ENCODE measurements at places on chromosomes 16 and 17.

- no peak for DNase-seq
Observed at GRCh38 chr17:27669850-27670249, 38.9 kb downstream of the LGALS9 start.

GRCh38 chr16:70476272-70477020 lies 22.1 kb downstream of the FCSK start:
- peak; percentile 52 for DNase-seq

DNA sequence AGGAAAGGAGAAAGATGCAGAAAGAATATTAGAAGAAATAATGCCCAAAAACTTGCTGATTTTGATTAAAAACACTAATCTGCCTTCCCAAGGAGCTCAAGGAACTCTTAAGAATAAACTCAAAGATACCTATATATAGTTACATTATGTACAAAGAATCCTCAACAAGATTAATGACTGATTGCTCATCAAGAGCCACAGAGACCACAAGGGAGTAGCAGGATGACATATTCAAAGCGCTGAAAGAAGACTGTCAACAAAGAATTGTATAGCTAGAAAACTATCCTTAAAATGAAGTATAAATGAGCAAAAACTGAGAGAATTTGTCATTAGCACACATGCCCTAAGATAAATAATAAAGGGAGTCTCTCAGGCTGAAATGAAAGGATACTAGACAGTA lies 6.2 kb downstream of the LPCAT2 start:
- no peak for DNase-seq

GRCh38 chr16:67516296-67517154 lies 12.1 kb upstream of the RIPOR1 start:
- no peak for DNase-seq

DNA sequence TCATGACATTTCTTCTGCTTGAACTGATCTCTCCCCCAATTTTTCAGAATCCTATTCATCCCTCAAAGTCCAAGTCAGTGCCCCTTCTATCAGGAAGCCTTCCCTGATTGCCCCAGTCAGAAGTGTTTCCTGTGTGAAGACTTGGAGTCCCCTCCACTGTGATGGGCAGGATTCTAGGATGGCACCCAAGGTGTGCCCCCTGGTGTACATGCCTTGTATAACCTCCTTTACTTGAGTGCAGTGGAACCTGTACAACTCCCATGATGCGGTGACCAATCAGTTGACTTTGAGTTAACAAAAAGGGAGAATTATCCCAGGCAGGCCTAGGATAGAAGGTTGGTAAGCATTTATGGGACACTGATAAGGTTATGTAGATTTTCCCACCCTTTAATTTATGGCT lies 23.4 kb downstream of the MYH13 start:
- no peak for DNase-seq
